Lung (tissue), 17 donors: ENCODE measurements at places on chromosomes 5 and 9. TPM values are rescaled to one million over a fixed set of nuclear protein-coding genes. Genes with fewer than 3 reads are reported as not detected.

GRCh38 chr9:136086213-136086881, 8.7 kb downstream of the NACC2 start:
- no peaks in the 10 kb centered on the region for H3K27me3 ChIP-seq
- H3K36me3 ChIP-seq: no peaks in the 10 kb centered on the region
- no peak overlapping the region for H3K4me3 ChIP-seq

GRCh38 chr5:159854916-159855315, 61.4 kb upstream of the ADRA1B start:
- H3K36me3 ChIP-seq: no peaks in the 10 kb centered on the region
- no peak overlapping the region for H3K27ac ChIP-seq
- no peak for DNase-seq

DNA sequence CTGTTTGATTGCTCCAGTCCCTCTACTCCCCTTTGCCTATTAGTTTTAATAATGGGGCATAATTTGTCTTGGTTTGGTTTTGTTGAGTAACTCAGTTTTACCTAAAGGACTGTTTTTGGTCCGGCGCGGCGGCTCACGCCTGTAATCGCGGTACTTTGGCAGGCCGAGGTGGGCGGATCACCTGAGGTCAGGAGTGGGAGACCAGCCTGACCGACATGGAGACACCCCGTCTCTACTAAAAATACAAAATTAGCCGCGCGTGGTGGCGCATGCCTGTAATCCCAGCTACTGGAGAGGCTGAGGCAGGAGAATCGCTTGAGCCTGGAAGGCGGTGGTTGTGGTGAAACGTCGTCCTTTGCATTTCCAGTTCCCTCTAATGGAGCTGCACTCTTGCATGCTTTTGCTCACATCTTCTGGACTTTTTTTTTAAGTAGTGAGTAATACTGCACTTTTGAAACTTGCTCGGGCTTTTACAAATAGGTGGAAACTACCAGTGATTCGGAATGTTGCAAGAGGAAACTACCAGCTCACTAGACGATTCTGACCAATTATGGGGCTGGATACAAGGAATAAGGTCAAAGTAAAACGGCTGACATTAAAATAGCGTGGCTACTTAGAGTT, 721 bp upstream of the MAML1 start:
- H3K27me3 ChIP-seq: no peaks in the 10 kb centered on the region
- H3K4me3 ChIP-seq: no peak overlapping the region
- H3K36me3 ChIP-seq: peaks cover 26% of the 10 kb centered on the region

- H3K27ac ChIP-seq: no peak overlapping the region
- no peaks in the 10 kb centered on the region for H3K36me3 ChIP-seq
- no peak overlapping the region for H3K4me3 ChIP-seq
- no peaks in the 10 kb centered on the region for H3K27me3 ChIP-seq
- no peak for DNase-seq
- no peaks in the 10 kb centered on the region for H3K4me1 ChIP-seq
Observed at GRCh38 chr9:118009614-118010013, 305.4 kb downstream of the TLR4 start.

- no peak overlapping the region for H3K4me3 ChIP-seq
- H3K4me1 ChIP-seq: no peaks in the 10 kb centered on the region
- no peak overlapping the region for H3K27ac ChIP-seq
- H3K36me3 ChIP-seq: no peaks in the 10 kb centered on the region
- H3K27me3 ChIP-seq: no peaks in the 10 kb centered on the region
Observed at GRCh38 chr9:36575411-36575882, 2.8 kb downstream of the MELK start.

DNA sequence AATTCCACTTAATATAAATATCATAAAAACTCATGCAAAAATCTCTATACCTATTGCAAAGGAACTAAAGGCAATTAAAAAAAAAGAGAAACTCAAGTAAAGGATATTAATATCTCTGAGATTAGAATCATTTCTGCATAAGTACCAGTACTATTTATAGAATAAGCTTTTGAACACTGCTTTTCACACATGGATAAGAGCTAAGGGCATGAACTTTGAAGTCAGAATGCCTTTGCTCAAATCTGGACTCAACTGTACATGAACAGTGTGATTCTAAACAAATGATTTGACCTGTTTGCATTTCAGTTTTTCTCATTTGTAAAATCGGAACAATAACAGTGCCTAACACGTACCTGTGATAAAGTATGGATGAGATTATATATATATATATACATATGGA, 255.9 kb downstream of the EFNA5 start:
- H3K4me1 ChIP-seq: peaks cover 12% of the 10 kb centered on the region
- H3K36me3 ChIP-seq: no peaks in the 10 kb centered on the region
- H3K4me3 ChIP-seq: no peak overlapping the region
- no peak overlapping the region for H3K27ac ChIP-seq
- H3K27me3 ChIP-seq: no peaks in the 10 kb centered on the region
- no peak for DNase-seq

FOXD4L6 gene
- total RNA-seq: 0.20 TPM

RASEF gene
- total RNA-seq: 23.6 TPM

DNA sequence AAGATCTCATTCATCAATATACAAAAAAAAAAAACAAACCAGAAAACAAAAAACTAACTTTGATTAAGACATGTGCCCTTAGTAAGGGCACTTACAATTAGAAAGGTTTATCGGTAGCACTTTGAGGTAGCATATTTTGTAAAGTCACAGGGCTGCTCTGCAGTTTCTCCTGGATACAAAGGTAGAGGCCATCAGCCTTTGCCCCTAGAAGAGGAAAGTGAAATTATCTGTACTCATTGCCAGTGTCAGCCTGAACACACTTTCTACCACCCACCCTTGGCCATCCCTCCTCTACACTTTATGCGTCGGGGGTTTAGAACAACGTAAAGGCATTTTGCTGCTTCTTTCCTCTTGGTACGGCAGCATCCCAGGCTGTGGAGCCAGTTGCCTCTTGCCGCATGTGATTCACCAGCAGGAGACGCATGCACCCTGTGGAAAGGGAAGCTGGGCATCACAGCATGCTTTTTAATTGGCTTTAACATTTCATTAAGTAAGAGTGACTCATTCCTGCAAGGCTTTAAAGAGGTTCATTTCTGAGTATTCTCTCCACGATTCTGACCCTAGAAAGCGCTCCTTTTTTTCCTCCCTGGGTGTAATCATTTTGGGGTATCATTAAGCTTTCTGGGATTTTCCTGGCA, 84.6 kb downstream of the CEMIP2 start:
- H3K27me3 ChIP-seq: no peaks in the 10 kb centered on the region
- no peak overlapping the region for H3K27ac ChIP-seq
- peak; percentile 17 for DNase-seq

DNA sequence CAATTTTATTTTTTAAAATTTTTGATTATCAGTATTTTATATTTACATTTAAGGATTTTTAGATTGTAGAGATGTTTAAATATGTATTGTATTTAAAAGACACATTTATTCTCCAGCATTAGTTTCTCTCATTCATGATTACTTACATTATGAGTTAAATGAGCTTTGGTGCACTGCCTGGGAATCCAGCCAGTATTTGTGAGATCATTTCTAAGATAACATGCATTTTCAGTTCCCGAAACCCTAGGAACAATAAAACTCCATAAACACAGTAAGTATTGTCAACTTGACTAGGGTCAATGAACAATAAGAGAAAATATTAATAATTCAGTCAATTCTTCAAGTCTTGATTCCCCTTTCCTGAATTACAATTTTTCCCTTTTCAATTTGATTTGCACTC, 403.3 kb downstream of the PLK2 start:
- H3K27ac ChIP-seq: no peak overlapping the region
- H3K27me3 ChIP-seq: no peaks in the 10 kb centered on the region
- H3K4me1 ChIP-seq: peaks cover 5% of the 10 kb centered on the region
- H3K4me3 ChIP-seq: no peak overlapping the region

DNA sequence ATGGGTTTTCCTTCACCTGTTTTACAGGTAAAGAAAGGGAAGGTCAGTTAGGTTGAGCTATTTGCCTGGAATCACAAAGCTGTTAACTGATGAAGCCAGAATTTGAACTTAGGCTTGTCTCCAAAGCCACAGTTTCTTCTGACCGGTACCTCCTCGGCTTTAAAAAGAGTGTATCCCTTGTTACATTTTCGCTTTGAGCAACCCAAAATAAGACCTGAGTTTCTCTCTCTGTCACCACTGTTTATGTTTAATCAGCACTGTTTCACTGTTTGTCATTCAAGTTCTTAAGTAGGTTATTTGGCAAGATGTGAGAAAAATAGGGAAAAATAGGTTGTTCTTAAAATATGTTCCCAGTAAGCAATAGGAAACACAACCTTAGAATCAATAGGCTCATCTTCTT, 84.6 kb downstream of the VCAN start:
- H3K36me3 ChIP-seq: peaks cover 46% of the 10 kb centered on the region
- H3K4me3 ChIP-seq: no peak overlapping the region
- no peak for DNase-seq
- peaks cover 57% of the 10 kb centered on the region for H3K4me1 ChIP-seq

DNA sequence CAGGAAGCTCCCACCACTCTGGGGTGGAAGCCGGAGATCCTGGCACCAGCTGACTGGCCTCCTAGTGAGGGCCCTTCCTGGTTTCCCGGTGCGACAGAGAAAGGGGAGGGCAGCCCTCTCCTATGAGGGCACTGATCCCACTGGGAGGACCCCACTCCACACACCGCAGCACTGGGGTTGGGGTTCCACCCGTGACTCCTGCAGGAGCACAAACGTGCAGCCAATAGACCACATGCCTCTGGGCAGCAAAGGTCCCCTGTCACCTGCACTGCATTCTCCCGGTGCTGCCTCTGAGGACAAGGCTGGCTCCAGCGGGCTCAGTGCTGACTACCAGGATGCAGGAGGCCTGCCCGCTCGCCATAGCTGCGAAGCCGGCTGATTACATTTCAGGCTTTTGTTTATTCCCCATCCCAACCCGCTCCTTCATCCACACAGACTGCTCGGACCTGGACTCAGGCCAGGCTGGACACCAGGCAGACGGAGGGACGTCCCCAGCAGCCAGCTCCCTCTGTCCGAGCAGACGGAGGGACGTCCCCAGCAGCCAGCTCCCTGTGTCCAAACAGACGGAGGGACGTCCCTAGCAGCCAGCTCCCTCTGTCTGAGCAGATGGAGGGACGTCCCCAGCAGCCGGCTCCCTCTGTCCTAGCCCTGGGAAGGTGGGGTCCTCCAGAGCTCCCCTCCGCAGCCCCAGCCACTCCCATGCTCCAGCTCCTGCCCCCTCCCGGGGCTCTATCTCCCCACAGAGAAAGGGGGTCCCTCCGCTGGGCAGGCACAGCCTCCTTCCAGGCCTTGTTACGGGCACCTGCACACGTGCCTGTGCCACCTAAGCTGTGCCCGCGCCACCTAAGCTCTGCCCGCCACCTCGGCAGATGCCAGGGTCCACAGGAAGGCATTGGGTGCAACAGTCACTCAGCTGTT, 8.8 kb upstream of the CEP72 start:
- H3K4me1 ChIP-seq: peaks cover 5% of the 10 kb centered on the region
- H3K27me3 ChIP-seq: no peaks in the 10 kb centered on the region
- no peak overlapping the region for H3K4me3 ChIP-seq
- no peaks in the 10 kb centered on the region for H3K36me3 ChIP-seq

- peaks cover under 1% of the 10 kb centered on the region for H3K36me3 ChIP-seq
- H3K4me3 ChIP-seq: no peak overlapping the region
- H3K27ac ChIP-seq: no peak overlapping the region
- no peaks in the 10 kb centered on the region for H3K4me1 ChIP-seq
- H3K27me3 ChIP-seq: no peaks in the 10 kb centered on the region
Observed at GRCh38 chr5:137616046-137616445, 116.9 kb upstream of the SPOCK1 start.

- H3K27ac ChIP-seq: no peak overlapping the region
- H3K4me3 ChIP-seq: no peak overlapping the region
- no peaks in the 10 kb centered on the region for H3K36me3 ChIP-seq
- H3K27me3 ChIP-seq: no peaks in the 10 kb centered on the region
- DNase-seq: no peak
Observed at GRCh38 chr5:134029156-134029555, 24.4 kb upstream of the VDAC1 start.

DNA sequence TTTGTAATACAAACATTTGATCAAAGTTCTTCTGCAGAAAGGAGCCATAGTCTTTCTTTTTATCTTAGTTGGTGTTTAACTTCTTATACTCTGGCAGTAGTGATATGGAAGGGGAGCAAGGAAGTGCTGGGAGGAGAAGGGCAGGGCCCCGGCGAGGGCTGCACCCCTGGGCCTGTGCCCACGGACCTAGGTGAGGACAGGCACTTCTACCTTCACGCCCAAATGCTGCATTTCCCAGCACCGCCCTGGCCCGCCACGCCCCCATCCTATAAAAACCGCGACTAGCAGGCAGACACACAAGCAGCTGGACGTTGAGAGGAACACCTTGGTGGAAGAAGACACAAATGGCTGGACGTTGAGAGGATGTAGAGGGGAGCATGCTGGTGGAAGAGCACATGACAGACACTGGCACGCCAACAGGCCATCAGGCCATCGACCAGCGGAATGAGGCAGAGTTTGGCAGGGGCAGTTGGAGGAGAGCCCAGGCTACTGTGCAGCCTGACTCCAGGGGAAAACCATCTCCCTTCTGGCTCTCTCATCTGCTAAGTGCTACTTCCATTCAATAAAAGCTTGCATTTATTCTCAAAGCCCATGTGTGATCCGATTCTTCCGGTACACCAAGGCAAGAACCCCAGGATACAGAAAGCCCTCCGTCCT, 81.5 kb upstream of the C9orf72 start:
- no peaks in the 10 kb centered on the region for H3K36me3 ChIP-seq
- no peak for DNase-seq
- H3K27ac ChIP-seq: no peak overlapping the region

DNA sequence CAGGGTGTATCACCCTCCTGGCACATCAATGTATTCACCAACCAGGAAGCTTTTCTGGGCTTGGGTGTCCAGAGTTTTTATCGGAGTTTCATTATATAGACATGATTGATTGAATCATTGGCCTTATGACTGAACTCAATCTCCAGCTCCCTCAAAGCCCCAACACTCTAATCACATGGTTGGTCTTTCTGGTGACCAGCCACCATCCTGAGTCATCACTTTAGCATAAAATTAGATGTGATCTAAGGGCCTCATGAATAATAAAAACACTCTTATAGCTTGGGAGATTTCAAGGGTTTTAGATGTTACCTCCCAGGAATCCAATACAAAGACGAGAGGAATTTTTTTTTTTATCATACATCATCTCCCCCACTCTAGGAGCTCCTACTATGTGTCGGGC, 7.7 kb upstream of the PBX3 start:
- H3K36me3 ChIP-seq: no peaks in the 10 kb centered on the region
- no peaks in the 10 kb centered on the region for H3K27me3 ChIP-seq

DNA sequence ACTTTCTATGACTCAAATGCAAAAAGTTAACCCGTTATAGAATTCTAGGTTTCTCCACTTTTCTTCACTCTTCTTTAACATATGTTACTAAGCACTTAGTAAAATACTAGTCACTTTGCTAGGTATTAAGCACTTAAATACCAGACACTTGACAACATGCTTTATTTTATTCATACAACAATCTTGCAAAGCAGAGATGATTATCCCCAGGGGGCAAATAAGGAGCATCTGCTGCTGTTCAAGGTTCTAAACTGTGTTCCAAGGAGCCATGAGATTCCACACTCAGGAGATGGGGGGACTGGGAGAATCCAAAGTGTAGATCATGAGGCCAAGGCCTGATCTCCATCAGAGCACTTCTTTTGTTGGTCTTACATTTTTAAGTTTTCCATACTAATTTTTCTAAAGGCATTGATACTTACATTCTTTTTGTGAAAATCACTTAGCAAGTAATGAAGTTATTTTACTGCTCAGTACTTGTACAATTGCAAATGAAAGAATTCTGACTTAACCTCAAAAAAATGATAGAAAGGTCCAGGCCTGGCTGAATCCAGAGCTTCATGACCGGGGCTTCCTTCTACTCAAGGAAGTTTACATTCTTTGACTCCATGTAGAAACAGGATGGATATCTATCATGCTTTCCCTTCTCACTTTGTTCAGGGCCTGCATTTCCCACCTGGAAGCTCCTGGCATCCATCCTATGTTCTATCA, 504.4 kb upstream of the WWC1 start:
- H3K4me1 ChIP-seq: peaks cover 12% of the 10 kb centered on the region
- H3K27me3 ChIP-seq: no peaks in the 10 kb centered on the region

- H3K27me3 ChIP-seq: no peaks in the 10 kb centered on the region
- no peak for DNase-seq
- H3K27ac ChIP-seq: no peak overlapping the region
- no peaks in the 10 kb centered on the region for H3K36me3 ChIP-seq
- H3K4me3 ChIP-seq: no peak overlapping the region
Observed at GRCh38 chr5:143582176-143582575, 178.7 kb upstream of the NR3C1 start.
